ENCODE measurements at places on chromosomes 3 and 15. TPM values are rescaled to one million over a fixed set of nuclear protein-coding genes. Genes with fewer than 3 reads are reported as not detected.

The ELL3 gene
- 3.0 TPM for total RNA-seq

The CDHR4 gene
- total RNA-seq = not detected

The ECE2 gene
- 2.2 TPM for total RNA-seq

The SLC12A8 gene
- 2.7 TPM for total RNA-seq

The MME gene
- total RNA-seq = 7.2 TPM

All from occipital lobe (tissue), 3 donors.